NCI-H187 treated with DMSO at 0.1 percent for 48 hours (cell line): ENCODE measurements at places on chromosomes 11 and 22.

- no peak for DNase-seq
Measured at GRCh38 chr11:20004866-20005265, 155.4 kb downstream of the DBX1 start.

- DNase-seq, result no peak
Measured at GRCh38 chr11:58968251-58968711, 29.0 kb downstream of the GLYATL1 start.

DNA sequence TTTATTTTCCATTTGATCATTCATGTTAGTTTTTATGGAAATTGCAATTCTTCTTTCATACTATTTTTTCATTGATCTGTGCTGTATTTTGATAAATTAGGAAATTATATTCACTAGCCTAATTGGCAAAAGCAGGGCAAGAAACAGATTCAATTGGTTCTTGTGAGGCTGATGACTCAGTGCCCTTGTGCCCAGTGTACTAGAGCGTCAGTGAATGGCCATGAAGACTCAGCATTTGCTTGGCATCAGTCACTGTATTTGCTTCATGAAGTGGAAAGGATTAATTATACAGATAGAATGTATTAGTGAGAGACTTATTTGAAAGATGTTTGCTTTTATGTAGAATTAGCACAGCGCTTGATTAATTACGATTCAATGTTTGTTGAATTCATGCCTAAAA is 31.8 kb downstream of the MRGPRX1 start:
- no peak for DNase-seq

DNA sequence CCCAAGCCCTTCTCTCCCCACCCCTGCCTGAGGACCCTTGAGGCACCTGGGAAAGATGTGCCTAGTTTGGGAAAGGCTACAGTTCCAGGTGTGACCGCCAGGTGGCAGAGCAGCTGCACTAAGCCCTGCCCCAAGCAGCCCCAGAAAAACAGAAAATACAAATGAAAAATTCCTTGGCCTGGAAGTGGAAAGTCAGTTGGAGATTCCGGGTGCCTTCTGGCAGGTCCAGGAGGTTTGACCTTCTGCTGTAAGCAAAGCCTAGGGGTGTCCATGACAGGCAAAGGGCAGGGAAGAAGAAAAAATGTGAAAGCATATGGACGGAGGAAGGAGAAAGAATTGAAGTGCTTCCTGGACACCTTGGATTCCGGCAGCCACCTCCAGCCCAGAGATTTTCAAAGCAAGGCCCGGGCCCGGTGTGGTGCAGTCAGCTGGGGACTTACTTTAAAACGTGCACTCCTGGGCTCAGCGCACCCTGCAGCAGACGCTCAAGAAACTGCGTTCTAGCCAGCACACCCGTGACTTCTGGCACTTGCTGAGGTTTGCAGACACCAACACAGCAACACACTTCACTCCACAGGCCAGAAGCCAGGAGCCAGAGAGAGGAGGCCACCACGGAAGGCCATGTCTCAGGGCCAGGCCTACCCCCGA is 37.3 kb upstream of the SLC22A12 start:
- no peak for DNase-seq

DNA sequence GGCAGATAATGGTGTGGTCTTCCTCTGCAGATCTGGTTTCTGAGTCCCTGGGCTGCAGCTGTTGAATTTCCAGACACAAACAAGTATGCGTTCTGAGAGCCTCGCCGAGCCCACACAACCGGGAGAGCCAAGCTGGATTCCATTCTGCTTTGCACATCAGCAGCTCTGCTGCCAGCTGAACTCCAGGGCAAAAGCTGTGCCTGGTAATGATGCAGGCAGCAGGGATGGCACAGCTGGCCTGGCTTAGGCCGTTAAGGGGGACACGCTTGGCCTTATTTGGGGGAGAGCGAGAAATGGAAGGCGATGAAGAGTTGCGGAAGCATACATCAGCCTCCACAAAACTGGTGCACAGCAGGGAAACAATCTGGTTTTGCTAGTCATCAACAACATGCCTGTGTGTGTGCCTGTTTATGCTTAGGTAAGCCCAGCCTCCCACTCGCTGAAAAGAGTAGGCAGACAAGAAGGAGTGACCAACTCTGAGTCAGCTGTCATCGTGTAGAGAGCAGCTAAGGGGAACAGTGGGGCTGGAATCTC is 25.1 kb downstream of the ADAMTS8 start:
- DNase-seq, result no peak

GRCh38 chr22:49850959-49851802 is 2.5 kb upstream of the ZBED4 start:
- DNase-seq, result no peak

GRCh38 chr22:41856469-41856868 is 23.6 kb downstream of the SREBF2 start:
- DNase-seq, result no peak

- no peak for DNase-seq
Measured at GRCh38 chr11:71481101-71481960, 28.3 kb downstream of the NADSYN1 start.

DNA sequence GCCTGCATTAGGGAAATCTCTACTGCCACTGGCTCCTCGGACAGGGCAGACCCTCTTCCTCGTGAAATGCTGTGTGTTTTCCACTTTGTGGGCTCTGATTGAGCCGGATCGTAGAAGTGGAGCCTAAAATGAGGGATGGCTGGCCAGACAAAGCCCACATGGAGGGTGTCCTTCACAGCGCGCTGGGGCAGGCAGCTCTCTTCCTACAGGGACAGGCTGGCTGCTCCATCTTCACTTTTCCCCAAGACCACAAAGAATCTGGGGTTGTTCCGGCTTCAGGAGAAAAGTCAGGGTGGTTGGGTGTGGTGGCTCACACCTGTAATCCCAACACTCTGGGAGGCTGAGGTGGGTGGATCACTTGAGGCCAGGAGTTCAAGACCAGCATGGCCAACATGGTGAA is 94.9 kb downstream of the MORC2 start:
- no peak for DNase-seq

DNA sequence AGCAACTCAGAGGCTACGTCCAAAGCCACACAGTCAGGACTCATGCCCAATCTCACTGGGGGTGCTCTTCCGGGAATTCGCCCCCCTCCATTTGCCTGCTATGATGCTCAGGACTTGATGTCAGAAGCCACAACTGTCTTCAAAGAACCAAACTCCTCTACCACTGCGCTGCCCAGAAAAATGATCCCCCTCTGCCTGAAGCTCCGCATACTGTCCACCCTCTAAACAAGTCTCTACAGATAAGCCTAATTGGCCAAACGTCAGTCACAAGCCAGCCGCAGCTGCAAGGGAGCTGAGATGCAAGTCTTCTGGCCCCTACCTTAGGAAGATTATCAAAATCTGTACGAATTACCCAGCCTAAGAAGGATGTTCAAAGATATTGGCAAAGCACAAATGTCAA is 294.6 kb downstream of the BUD13 start:
- DNase-seq, result no peak

DNA sequence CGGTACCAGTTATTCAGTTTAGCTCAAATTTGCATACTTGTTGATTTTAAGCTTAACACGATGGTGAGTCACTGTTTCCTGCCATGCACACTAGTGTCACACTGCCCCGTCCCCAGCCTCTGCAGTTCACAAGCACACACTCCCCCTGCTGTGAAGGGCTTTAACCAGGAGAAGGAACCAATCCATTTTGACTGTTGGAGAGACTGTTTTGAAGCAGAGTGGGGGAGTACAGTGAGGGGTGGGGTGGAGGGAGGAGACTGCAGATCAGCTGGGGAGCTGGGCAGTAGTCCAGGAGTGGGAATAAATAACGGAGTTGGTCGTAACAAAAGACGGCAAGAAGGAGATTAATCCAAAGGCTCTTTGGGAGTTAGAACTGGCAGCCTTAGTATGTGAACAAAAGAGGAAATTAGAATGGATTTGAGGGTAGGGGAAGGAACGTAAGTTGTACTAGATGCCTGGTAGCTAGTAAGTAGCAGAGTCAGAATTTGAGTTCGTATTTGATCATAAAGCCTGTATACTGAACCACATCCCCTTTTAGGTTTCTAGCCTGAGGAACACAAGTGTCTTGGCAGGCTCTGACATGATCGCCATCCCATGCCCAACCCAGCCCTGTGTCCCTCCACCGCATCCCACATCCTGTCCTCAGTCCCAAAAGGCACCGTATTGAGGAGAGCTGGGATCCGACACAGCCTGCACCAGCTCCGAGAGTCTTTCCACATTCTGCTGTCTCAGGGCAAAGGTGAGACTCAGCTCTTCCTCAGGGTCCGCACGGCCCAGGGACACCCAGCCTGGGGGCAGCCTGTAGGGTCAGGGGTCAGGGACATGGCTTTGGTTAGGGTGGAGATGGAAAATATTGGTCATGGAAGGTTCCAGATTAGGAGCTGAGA is 862 bp downstream of the TPP1 start:
- no peak for DNase-seq

GRCh38 chr11:119745112-119745511 is 16.1 kb upstream of the NECTIN1 start:
- no peak for DNase-seq
